ENCODE measurements at places on chromosomes 11 and 22.

- DNase-seq: no peak
These were observed 16.0 kb downstream of the PLCB3 start for GRCh38 chr11:64267207-64267945.

GRCh38 chr11:96222102-96222501 lies 120.9 kb downstream of the MAML2 start:
- no peak for DNase-seq

GRCh38 chr11:124667601-124668000 lies 5.9 kb downstream of the SIAE start:
- no peak for DNase-seq

GRCh38 chr11:76156971-76157427 lies 49.3 kb downstream of the WNT11 start:
- no peak for DNase-seq

- DNase-seq: no peak
These were observed 18.5 kb downstream of the MYBPC3 start for GRCh38 chr11:47333886-47334443.

DNA sequence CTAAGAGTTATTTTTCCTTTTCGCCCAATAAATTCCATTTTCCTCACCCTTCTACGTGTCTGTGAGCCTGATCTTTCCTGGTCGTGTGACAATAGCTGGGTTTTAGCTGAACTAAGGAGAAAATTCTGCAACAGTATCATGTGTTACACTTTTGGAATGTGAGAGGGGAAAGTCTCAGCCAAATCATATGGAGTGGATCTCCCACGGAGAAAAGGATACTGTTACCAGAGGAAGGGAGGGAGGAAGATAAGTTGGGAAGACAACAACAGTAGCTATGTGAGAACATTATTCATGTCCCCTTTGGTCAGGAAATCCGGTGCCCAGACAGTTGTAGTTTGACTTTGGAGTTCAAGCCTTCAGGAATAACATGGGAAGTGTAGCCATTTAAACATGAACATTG lies 584.0 kb upstream of the RAG2 start:
- no peak for DNase-seq

GRCh38 chr11:12846786-12847615 lies 162.1 kb upstream of the RASSF10 start:
- DNase-seq: no peak

DNA sequence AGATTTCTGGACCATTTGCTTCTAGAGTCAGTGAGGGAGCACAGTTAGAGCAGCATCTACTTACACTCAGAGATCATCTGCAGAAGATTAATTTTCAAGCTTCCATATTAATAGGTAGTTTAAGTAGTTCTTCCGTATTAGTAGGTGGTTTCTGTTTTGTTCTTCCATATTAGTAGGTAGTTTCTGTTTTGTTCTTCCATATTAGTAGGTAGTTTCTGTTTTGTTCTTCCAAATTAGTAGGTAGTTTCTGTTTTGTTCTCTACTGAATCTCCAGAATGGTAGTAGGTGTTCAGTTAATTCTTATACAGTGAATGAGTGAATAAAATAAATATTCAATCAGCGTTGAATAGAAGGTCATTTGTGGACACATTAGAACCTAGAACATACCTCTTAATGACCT lies 175.7 kb downstream of the TMEM135 start:
- DNase-seq: no peak

GRCh38 chr11:118224511-118225188 lies at the start of gene JAML:
Gene JAML, minus strand, starts transcription at chr11:118225011. Its CDS starts 10,145 bp downstream, at chr11:118214866.
- DNase-seq: no peak

DNA sequence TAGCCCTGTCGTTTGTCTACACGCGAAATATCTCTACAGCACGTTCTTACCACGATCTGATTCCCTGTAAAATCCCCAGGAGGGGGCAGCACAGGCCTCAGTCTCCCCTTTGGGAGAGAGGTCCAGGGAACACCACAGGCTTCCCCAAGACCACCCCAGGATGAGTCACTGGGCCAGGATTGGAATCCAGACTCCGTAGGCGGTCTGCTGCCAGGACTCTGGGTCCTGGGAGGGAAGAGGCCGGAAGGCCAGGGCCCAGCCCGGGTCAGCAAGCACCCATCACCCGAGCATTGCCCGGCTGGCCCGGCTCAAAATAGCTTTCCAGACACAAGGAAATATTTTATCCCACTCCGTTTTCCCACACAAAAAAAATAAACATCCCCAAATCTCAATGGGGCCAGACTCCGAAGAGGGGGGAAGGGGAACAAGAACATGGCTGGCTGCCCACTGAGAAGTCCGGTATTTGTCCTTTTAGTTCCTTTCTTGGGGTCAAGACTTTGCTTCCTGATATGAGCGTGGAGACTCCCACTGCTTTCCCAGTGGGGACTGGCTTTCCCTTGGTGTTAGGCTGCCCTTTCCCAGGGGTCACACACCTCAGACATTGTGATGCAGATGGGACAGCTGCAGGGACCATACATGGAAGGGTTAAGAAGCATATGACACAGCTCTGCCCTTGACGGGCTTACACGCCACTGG lies 91.3 kb downstream of the LRRC32 start:
- DNase-seq: no peak

DNA sequence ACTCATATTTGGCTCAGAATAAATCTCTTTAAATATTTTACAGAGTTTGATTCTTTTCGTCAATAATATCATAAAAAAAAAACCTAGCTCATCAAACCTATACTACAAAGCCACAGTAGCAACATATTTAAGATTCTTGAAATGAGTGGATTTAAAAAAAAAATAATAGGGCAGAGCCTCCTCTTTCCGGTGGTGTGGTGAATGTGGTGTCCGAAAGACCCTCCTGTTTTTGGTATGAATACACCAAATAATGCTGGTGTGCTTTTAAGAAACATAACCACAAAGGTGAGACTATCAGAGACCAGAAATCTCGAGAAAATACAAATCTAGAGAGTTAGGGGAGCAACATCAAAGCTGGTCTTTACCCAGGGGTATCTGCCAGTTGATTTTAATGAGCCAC lies 342.6 kb downstream of the TBC1D22A start:
- DNase-seq: no peak

DNA sequence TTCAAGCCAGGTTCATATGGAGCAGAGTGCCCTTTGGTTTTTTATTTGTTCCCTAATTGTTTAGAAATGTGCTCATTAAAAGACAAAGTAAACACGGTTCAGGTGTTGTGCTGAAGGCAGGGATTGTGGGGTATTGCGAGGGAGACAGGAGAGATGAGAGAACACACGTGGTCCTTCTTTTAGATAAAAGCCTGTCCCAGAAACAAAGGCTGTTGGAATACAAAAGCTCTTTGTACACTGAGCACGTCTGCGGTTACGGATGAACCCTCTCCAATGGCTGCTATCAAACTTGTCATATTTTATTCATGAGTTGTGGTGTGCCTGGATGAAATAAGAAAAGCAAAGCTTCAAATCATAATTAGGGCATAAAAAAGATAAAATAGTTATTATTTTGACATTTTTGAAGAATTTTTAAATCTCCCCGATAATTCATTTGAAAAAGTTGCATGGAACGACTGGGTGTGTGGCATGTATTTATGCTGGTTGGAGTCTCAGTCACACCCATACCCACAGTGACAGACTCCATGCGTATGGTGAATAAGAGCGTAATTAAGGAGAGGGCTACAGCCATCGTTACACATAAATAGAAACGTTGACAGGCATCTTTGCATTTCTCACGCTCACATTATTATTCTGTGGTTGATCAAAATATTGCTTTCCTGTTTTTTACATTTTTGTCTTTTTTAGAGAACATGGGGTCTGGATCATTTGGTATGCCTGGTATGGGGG lies 92.9 kb downstream of the NELL1 start:
- DNase-seq: no peak

DNA sequence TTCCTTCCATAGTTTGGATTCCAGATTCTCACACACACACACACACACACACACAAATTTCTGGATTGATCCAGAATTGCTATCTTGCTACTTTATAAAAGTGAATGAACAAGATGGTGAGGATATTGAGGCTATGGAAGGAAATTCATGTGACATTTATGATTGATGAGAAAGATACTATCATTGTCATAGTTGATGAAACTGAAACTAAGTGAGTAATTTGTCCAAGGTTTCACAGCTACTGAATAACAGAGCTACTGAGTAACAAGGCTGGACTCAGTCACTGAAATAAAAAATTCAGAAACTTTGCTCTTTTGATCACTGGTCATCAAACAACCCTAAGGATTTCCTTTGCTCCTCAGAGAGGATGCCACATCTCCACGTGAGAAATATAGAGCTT lies 16.2 kb downstream of the OR5D16 start:
- no peak for DNase-seq

DNA sequence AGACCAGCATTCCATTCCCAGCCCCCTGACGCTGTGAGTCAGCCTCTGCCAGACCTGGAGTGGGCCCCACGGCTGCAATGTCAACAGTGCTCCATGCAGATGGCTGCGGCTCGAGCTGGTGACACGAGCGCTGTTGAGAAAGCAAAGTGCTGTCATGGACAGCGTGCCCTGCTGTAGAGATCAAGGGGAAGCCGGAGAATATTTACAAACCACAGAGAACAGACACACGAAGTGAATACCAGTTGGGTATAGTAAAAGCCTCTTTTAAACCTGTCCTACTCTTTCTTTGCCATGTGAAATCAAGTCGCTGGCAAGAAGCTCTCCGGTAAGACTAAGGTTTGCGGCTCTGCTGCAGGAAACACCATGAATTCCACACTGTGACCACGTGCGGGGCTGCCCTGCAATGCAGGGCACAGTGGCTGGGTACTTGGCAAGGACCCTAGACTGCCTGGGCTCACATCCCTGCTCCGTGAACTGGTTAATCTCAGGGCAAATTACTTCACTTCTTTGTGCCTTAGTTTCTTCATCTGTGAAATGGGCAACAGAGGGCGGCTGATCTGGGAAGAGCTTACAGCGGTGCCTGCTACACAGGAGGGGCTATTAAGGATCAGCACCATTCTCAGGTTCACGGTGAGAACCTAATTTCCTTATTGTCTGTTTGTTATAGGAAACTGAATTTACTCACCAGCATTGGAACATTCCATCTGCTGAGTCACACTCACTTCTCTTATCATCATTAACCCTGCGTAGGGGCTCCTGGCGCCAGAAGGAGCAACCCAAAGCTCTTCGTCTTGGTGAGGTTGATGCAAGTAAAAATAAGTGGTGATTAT lies 27.8 kb upstream of the ELFN2 start:
- DNase-seq: no peak

DNA sequence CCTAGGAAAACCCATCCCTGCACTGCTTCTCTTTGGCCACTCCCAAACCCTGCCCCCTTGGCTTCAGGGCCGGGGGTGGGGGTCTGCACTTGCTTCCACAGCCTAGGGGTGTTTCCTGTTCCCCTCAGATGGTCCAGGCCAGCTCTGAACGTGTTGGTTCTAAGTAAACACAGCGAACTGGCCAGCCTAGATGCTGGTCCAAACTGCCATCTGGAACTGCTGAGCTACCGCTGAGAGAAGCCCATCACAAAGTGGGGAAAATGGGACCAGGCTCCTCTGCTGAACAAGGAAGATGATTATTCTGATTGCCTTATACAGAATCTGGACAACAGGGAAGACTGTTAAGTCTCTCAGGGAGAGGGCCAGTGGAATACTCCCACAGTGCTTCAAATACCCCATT lies 23.5 kb upstream of the YPEL1 start:
- DNase-seq: no peak

GRCh38 chr11:20474176-20474881 lies 86.8 kb downstream of the PRMT3 start:
- no peak for DNase-seq

- DNase-seq: no peak
These were observed 16.4 kb upstream of the JAM3 start for GRCh38 chr11:134052395-134052987.

DNA sequence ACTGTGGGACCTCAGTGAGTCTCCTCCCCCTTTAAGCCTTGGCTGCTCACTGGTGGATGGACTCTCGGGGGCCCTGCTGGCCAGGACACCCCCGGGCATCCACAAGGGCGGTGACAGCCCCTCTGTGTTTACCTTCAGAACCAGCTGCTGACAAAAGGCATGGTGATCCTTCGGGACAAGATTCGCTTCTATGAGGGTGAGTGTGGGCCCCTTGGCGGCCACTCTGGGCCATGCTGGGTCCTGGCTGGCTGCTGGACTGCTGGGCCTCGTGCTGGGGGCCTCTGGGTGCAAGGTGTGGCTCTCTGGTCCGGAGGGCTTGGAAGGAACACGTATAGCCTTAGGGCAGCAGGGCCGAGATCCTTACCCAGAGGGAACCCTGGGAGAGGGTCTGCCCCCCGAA lies 24.4 kb downstream of the PRR5 start:
- no peak for DNase-seq

DNA sequence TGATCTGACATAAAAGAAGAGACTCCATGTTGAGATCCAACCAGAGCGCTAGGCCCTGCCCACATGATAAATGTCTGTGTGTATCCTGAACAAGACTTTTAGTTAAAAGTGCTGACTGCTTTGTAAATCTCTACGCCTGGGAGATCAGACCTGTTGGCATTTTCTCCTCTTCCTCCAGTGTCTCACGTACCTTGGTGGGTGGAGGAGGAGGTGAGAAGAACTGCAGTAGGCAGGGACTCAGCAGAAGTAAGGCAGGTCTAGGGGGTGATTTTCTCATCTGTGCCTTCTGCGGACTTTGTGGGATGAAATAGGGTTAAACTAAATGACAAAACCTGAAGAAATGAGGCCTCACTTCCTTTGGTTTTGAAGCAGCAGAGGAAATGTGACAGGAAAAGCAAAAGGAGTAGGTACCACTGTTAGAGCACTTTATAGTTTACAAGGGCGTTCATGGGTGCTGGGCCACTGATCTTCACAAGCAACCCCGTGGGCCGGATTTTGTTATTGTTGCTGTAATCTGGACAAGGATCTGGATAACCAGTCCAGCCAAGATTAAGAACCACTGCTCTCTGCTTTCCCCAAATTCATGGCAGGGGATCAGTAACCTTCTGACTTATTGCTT lies 36.7 kb upstream of the PLET1 start:
- DNase-seq: no peak

DNA sequence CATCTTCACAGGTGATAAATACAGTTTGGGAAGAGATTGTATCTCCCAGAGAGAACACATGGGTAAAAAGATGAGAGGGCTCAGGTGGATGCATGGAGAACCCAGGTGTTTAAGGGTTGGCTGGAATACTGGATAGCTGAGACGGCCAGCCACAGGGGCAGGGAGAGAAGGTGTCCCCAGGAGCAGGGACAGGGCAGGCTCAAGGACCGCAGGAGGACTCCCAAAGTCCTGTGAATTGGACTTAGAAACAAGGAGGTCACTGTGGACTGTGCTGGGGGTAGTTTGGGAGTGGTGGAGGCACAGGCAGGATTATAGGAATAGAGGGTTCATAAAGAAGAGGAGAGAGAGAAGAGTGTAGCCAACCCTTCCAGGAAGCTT lies 103.8 kb upstream of the PARVA start:
- DNase-seq: no peak

- DNase-seq: no peak
These were observed 30.7 kb upstream of the TH start for GRCh38 chr11:2202071-2202899.

All from D341Med (cell line).